ENCODE measurements at places on chromosomes 2 and 18.

DNA sequence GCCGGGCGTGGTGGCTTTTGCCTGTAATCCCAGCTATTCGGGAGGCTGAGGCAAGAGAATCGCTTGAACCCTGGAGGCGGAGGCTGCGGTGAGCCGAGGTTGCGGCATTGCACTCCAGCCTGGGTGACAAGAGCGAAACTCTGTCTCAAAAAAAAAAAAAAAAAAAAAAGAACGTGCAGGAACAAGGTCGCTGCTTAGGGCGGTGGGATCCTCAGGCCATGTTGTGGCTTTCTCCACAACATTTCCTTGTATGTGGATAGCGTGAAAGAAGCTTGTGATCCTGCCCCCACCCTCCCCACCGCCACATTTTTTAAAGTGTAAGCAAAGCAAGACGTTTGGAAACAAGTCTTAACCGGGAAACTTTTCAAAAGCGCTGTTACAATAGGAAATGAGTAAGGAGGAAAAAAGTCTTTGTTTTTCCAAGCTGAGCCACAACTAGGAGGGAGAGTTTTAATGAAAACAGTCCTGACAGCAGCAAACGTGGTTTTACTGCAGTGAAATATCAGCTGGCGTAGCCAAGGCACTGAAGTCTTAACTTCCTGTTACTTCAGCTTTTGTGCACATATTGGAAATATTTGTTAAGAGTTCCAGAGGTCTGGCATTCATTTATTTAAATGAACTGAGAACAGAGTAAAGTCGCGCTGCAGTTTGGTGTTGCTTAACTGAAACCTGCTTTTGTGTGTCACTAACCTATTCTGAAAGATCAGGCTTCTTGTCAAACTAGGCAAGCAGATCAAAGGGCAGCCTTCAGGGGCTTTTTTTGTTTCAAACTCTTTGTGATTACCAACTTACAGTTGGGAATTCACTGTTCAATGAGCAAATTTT, 3.8 kb downstream of the TGIF1 start:
- DNase-seq, result no peak

DNA sequence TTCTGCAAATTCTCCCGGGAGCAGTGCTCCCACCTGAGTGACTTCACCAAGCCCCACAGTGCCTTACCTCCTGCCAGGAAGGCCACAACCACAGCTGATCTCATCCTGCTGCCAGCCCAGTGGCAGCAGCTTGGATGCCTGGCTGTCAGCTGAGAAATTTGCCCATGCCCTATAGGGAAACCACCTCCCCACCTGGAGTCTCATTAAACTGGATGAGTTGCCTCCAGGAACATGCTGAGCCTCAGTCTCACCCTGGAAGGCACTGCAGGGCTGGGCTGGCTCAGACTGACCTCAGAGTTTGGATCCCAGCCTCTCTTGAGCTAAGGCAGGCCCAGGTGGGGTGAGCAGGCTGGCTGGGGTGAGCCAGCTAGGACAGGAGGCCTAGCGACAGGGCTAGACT, 23.3 kb downstream of the REEP1 start:
- DNase-seq, result no peak

DNA sequence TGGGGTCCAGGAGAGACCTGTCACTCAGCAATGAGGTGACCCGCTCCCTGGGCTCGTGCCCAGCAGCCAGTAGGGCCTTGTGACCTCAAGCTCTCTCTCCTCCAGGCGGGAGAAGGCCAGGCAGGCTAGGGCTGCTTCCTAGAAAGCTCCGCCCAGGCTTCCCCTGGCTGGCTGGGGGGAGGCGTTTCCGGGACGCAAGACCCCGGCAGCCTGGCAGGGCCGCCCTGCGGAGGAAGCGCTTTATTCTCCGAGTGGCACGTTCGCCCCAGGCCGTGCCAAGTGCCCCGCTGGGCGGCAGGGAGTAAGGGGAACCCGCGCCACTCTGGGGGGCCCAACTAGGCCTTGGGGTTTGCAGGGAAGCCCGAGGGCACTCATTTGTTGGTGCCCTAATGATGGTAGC, 21.2 kb upstream of the EPAS1 start:
- DNase-seq, result no peak

GRCh38 chr2:30541680-30542079, 94.6 kb downstream of the LCLAT1 start:
- DNase-seq, result no peak

GRCh38 chr18:23986600-23987359, 27.8 kb upstream of the TTC39C start:
- no peak for DNase-seq

GRCh38 chr2:156445296-156446220, 9.4 kb downstream of the GPD2 start:
- DNase-seq, result no peak

DNA sequence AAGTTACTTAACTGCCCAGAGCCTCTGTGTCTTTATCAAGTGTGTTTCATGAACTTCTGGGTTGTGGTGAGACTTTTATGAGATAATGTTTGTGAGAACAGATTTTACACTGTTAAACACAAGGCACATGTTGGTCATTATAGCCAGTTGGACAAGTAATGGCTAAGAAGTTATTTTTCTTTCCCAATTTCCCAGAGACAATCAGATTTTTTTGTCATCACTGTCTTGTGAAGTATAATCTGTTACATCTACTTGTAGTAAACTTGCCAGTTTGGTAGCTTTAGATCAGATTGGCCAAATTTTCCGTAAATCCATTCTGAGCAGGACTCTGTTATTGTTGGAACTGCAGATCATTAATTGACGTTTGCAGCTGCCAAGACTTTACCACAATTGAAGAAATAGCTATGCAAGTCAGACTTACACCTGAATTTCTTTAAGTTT, 838.8 kb downstream of the SLC4A3 start:
- DNase-seq, result no peak

DNA sequence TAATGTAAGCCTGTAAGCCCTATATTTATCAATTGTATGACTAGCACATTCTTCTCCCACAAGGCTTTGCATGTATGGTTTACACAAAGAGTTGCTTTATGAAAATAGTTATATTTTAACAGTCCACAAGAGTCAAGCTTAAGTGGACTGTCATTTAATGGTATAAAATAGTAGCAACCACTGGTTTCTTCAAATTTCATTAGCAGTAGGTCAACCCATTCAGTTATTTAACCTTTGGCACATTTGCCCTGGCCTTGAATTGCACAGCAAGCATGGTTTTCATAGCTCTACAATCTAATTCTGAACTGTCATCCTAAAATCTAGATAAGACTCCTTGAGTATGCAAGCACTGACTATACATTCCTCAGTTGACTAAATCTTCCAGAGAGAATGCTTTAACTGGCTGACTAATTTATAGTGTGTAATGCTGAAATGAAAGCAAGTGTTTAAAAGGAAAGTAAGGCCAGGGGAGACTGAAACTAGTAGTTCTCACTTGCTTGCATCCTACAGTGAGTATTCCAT, 1.8 kb downstream of the DPP4 start:
- no peak for DNase-seq

- DNase-seq, result no peak
Observed at GRCh38 chr18:79513381-79514081, 117.8 kb downstream of the NFATC1 start.

DNA sequence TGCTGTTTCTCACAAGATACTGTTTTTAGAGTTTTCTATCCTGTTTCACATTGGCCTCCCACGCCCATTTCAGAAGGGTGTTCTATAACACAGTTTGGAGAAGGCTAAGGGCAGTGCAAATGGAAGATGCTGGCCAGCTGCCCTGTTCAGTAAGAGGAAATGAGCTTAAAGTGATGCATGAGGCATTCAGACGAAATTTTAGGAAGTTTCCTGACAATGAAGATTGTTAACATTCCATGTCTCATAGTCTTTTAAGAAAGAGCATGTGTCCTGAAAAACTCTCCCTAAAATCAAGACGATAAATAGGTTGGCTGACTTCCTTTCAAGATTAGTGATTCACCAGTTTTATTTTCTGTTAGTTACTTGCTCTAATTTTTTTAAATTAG, 484.2 kb upstream of the NRP2 start:
- DNase-seq, result no peak

- no peak for DNase-seq
Observed at GRCh38 chr2:122083256-122084048, 328.0 kb downstream of the TSN start.

DNA sequence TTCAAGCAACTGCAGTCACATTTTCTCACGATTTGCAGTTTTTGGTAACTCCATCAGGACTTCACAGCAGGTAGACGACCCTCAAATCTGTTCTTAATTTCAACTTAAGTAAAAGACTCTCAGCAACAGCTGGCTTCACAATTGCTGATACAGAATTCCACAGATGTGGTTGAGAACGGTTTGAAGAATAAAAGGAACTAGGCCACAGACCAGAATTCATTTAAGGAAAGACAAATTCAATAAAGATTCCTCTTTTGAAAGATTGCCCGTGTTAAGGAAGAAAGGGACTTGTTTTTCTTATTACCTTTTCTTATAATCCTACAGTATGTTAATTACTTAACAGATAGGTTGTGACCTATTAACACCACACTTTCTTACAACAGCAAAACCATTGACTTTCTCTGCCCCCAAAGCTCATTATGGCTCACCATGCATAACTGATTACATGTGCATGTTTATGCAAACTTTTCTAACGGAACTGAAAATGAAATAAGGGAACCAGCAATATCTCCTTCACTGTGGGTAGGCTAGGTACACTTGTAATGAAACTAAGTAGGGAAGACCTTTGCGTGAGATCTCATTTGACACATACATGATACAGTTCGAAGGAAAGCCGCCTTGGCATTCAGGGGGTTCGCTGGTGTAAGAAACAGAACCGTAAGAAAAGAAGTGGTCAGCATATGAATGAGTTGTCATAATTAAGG, 4.7 kb upstream of the ZNF516 start:
- no peak for DNase-seq

GRCh38 chr2:132911726-132912724, 242.0 kb upstream of the LYPD1 start:
- DNase-seq, result no peak

DNA sequence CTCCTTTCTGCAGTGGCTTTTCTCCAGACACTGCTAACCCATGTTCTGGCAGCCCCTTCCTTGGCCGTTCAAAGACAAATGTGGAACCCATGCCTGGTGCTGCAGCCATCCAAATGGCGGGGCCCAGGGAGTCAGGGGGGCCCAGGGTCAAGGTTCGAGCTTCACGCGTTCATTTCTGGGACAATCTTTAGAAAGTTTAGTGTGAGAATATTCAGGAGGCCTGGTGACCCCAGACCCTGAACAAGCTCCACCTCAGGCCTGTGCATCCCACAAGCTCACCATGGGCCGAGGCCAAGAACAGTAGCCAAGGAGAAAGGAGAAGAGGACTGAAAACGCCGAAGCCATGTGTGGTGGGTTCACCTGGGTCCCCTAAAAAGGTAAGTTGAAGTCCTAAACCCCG, 54.4 kb downstream of the ANKMY1 start:
- no peak for DNase-seq

DNA sequence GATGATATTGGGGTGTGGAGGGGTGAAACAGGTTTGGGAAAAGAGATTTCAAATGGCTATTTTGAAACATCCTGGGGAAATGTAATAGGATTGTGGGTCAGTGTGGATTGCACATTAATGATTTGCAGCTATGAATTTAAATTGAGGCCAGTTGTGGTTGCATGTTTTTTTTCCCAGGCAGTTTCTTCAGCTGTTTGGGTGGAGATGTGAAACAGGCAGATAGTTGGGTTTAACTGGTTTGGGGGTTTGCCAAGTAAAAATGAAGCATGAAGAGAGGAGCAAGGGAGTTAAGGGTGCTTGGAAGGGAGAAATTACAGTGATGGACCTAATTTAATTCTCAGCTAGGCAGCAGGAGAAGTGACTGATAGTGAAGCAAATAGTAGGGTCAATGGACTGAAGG, 16.8 kb downstream of the GPD2 start:
- DNase-seq, result no peak

DNA sequence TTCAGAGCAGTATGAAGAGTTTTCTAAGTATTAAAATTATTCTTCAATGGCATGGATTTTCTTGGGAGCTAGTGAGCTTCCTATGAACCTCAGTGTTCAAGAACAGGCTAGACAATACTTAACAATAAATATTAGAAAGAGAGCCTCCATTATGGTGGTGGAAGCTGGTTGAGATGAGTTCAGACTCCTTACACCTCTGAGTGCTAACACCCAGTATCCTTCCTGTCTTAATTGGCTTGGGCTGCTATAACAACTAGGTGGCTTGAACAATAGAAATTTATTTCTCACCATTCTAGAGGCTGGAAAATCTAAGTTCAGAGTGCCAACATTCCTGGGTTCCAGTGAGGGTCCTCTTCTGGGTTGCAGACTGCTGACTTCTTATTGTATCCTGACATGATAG, 369.4 kb upstream of the HNRNPA3 start:
- no peak for DNase-seq

DNA sequence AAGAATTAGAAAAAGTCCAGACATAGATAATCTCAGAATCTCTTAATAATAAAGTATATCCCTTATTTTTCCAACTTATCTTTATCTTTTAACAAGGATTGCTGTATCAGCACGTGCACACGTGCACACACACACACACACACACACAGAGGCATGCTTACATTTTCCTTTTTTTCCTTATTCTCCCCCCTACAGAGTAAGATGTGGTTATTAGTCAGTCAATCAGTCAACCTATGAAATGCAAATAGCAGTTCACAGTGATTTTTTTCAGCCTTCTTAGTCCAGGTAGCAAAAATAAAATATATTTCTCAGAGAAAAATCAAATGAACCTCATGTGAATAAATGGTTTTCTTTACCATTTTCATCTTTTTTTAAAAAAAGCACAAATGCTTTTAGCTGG, 506.2 kb upstream of the SLC39A10 start:
- DNase-seq, result no peak

DNA sequence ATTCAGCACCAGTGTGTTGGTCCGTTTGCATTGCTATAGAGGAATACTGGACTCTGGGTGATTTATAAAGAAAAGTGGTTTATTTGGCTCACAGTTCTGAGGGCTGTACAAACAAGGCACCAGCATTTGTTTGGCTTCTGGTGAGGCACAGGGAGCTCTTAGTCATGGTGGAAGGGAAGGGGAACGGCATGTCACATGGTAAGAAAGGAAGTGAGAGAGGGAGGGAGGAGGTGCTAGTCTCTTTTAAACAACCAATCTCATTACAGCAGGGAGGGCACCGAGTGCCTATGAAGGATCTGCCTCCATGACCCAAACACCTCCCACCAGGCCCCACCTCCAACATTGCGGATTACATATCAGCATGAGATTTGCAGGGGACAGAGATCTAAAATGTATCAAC, 143.9 kb upstream of the DLX2 start:
- no peak for DNase-seq

DNA sequence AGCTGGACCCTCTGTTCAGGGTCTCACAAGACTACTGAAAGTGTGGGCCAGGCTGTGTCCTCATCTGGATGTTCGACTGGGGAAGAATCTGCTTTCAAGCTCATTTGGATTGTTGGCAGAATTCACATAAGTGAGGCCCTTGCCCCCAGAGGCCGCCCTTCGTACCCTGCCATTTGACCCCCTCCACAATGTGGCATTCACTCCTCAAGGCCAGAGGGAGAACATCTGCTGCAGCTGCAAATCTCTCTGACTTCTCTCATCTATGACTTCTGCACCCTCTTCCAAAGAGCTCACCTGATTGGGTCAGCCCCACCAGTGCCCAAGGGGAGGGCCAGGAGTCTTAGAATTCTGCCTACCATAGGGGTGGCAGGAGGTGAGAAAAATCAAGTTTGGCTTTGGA, 3.9 kb upstream of the CNDP2 start:
- no peak for DNase-seq
